Hematopoietic multipotent progenitor cell treated with erythropoietin and hydrocortisone succinate and interleukin-3 and kit ligand, for 17 days (in vitro differentiated cells): ENCODE measurements at places on chromosomes 3 and 15.

DNA sequence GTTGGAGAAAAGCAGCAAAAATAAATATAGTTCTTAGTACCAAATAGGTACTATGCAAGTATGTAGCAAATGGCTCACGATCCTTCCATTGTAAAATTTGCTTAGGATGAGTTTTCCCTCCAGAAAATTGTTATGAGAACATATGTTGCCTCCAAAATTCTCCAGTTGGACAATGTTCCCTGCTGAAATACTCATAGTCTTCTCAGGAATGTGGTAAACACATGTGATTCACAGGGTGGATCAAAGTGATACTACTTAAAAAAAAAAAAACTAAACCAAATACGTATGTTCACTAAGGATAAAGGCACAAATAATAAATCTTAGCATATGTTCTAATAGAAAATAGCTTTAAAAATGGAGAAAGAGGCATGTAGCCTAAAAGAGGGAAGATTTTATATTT lies 84.3 kb upstream of the ZNF385D start:
- DNase-seq = no peak

DNA sequence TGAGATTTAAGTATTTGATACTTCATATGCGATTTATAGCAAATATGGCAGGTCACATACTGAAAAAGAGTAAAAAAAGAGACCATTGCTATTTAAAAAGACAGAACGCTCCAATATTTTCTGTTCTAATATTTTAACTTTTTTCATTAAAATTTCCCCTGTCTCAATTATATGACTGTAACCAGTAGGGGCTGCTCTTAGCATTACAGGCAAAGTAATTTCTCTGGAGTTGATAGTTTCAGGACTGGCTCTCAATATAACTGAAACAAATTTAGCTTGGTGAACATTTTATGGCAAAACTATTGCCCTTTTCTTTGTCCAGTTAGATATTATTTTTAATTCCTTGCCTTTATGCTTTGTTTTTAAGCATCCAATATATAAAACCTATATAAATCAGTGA lies 286.3 kb upstream of the ROBO2 start:
- no peak for DNase-seq

DNA sequence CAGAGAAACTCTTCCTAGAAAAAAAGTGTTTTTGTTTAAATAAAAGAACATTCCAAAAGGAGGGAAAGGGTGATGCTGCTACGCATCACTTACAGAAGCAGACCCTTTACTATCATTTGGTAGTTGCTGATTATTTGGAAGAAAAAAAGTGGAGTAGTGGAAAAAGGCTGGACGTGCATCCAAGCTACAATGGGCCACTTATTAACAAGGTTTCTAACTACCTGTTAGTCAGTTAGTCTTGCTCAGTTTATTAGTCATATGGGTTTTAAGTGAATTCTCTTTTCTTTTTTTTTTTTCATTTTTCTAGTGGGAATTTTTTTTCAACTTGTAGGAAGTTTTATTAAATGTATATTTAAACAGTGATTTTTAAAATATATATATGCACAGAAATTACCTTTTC lies 866.0 kb downstream of the MCTP2 start:
- DNase-seq = no peak

GRCh38 chr3:197896421-197896820 lies 53.6 kb upstream of the RPL35A start:
- DNase-seq = no peak

DNA sequence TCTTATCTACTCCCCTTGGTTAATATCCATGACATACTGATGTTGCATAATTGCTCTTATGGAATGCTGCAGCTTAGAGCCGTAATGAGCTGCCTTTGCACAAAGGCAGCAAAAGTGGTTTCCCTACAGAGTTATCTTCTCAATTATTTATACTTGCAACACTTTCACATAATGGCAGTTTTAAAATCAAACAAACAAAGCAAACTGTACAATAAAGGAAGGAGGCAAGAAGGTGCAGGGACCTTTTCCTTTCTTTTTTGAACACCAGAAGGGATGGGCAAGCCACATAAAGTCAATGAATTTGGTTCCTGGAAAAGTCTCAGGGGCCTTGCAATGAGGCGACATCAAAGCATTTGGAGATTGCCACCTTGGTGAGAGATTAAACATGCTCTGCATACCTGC lies 188.0 kb downstream of the MEIS2 start:
- DNase-seq = no peak

DNA sequence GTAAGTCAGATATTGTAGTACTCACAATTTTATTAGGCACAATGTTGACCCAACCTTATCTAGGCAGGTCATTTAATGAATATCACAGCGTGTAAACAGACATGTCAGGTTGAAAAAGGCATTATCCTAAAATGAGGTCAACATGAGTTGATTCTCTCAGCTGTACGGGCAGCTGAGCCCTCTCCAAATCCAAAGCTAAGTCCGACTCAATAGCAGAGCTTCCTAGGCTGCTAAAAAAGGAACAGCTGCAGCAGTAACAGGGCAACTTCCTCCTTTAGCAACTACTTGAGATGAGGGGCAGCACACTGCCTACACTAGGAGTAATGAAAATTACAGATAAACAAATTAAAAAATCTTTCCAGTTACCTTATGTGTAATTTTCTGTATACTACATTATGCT lies 189.2 kb downstream of the CADM2 start:
- DNase-seq = no peak

- no peak for DNase-seq
Observed at GRCh38 chr3:184506561-184506991, 55.0 kb upstream of the EPHB3 start.

DNA sequence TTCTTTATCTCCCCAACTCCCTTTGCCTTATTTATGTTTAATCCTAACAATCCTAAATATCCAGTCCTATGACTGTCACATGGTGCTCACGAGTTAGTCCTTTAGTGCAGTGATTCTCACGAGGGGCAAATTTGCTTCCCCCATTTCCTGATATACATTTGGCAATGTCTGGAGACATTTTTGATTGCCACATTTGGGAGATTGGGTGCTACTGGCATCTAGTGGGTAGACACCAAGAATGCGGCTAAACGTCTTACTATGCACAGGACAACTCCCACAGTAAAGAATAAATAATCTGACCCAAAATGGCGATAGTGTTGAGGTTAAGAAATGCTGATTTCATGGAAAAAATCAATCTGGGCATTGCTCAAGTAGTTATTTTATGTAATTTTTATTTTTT lies 466.5 kb downstream of the ROBO2 start:
- DNase-seq = no peak

DNA sequence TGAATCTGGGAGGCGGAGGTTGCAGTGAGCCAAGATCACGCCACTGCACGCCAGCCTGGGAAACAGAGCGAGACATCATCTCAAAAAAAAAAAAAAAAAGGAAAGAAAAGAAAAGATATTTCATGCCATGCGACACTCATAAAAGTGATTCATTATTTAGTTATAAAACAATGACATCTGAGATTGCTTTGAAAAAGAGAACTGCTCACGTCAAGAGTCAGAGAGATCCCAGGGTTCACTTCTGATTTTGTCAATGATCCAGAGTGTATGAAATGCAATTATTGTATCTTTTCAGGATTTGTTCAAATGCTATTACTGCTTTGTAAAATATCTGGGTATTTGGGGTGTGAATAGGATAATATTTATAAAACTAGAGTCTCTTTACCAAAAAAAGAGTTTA lies 6.0 kb upstream of the SAMD7 start:
- no peak for DNase-seq

DNA sequence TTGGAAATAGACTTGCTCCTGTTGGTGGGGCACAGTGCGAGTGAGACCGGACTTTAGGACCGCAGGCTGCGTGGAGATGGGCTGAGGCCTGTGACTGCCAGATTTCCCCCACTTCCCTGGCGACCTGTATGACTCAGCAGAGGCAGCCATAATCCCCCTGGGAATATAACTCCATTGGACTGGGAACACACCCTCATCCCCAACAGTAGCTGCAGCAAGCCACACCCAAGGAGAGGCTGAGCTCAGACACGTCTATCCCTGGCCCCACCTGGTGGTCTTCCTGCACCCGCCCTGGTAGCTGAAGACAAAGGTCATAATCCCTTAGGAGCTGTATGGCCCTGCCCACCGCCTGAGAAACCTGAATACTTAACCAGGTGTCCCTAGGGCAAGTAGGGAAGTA lies 42.6 kb downstream of the DZIP1L start:
- no peak for DNase-seq

DNA sequence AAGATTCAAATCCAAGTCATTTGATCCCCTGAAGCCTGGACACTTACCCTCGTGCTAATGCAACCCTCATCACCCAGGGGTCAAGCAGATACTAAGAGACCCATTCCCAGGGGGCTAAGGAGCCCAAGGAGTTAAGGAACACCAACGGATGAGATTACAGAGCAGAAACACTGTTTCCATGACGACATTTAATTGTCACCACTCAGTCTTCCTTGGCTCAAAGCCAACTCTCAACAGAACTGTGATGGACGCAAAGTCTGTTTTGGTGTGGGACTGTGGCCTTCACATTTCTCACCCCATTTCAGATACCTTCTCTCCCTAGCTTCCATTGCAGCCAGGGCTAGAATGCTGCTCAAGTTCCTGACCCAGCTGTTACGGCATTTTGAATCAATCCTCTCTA lies 383.5 kb upstream of the WNT5A start:
- DNase-seq = no peak

GRCh38 chr3:67462187-67462586 lies 192.2 kb downstream of the SUCLG2 start:
- DNase-seq = no peak
